ENCODE measurements at places on chromosomes 13 and 19. TPM values are rescaled to one million over a fixed set of nuclear protein-coding genes. Genes with fewer than 3 reads are reported as not detected.

GRCh38 chr19:11489378-11489777, 8.5 kb upstream of the ELAVL3 start:
- DNase-seq: no peak

- DNase-seq: no peak
These were observed 86.4 kb downstream of the EFNB2 start for GRCh38 chr13:106449096-106449495.

GRCh38 chr19:45156011-45156630, 4.7 kb downstream of the NKPD1 start:
- no peak for DNase-seq

Gene CADM4
- total RNA-seq: 1.2 TPM

Gene DCT
- 0.95 TPM for total RNA-seq
